Neural progenitor cell (in vitro differentiated cells): ENCODE measurements at places on chromosomes 12 and 14. TPM values are rescaled to one million over a fixed set of nuclear protein-coding genes. Genes with fewer than 3 reads are reported as not detected.

GRCh38 chr14:31207287-31207754 lies 272 bp downstream of the HECTD1 start:
- H3K27ac ChIP-seq = peak overlapping the region; percentile 98
- H3K36me3 ChIP-seq = peaks cover 15% of the 10 kb centered on the region
- peaks cover 27% of the 10 kb centered on the region for H3K4me1 ChIP-seq
- DNase-seq = no peak
- peak overlapping the region; percentile 78 for H3K4me3 ChIP-seq

- H3K4me3 ChIP-seq = no peak overlapping the region
- H3K27ac ChIP-seq = no peak overlapping the region
- no peak for DNase-seq
- H3K36me3 ChIP-seq = no peaks in the 10 kb centered on the region
Observed at GRCh38 chr14:61474015-61474414, 152.6 kb downstream of the PRKCH start.

DNA sequence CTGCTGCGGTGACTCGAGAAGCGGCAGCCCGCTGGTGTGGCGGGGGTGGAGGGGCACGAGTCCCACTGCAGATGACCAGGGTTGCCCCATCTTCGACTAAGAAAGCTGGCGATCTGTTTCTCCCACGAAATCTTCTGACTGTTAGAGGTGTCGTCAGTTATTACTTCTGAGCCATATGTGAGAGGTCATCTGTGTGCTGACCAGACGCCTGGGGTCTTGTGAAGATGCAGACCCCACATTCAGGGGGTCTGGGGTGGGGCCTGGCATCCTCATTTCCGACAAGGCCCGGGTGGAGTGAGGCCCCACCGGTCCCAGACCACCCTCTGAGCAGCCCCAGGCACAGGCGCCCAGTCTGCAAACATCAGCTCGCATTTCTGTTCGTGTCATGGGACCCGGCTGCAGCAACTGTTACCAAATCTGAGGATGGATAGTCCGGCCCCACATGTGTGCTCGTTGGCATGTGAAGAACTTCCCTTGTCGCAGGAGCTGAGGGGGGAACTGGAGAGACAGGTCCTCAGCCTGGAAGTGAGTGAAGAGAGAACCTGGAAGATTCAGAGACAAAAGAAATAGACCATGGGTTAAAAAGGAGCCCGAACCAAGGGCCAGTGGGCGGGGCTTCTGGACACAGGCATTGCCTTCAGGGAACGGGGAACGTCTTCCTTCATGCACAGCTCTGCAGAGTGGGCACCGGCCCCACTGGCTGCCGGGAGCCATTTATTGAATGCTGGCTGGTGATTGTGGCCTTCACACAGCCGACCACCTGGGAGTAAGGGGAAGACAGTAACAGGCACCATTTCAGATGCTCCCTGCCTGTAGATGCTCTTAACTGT lies 135.2 kb downstream of the ADGRD1 start:
- no peaks in the 10 kb centered on the region for H3K4me1 ChIP-seq
- H3K27me3 ChIP-seq = no peaks in the 10 kb centered on the region
- H3K36me3 ChIP-seq = no peaks in the 10 kb centered on the region
- no peak overlapping the region for H3K4me3 ChIP-seq
- DNase-seq = no peak
- no peak overlapping the region for H3K27ac ChIP-seq

KRT80 gene
- 0.12 TPM in 1 of 2 replicates, not detected in the other for total RNA-seq

KLRB1 gene
- not detected in 2 replicates for total RNA-seq

GRCh38 chr14:100784523-100785337 lies 41.2 kb upstream of the MEG3 start:
- peak overlapping the region; percentile 85 for H3K27ac ChIP-seq
- H3K4me3 ChIP-seq = no peak overlapping the region
- H3K4me1 ChIP-seq = peaks cover 40% of the 10 kb centered on the region
- DNase-seq = no peak

DNA sequence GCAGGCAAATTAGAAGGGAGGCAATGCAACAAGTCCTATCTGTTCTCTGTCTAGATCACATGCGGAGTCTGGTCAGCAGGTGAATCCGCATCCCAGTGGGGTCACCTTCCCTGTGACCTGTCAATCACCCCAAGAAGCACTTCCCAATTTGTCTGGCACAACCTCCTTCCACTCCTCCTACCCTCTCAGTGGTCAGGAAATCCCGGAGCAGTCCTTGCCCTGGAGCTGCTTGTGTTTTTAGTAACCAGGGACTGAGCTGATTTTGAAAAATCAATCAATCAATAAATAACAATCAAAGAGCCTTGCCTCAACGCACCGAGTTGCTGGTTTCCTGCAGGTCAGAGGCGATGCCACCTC lies 572 bp upstream of the ACSS3 start:
- H3K27ac ChIP-seq = no peak overlapping the region
- no peaks in the 10 kb centered on the region for H3K36me3 ChIP-seq
- H3K27me3 ChIP-seq = no peaks in the 10 kb centered on the region
- H3K4me1 ChIP-seq = peaks cover 28% of the 10 kb centered on the region
- peak; percentile 80 for DNase-seq
- peak overlapping the region; percentile 92 for H3K4me3 ChIP-seq

GRCh38 chr12:24902511-24903328 lies 46.2 kb downstream of the BCAT1 start:
- peak overlapping the region; percentile 62 for H3K4me3 ChIP-seq
- H3K4me1 ChIP-seq = peaks cover 36% of the 10 kb centered on the region
- DNase-seq = peak; percentile 78
- H3K27ac ChIP-seq = no peak overlapping the region
- peaks cover 4% of the 10 kb centered on the region for H3K36me3 ChIP-seq

- H3K4me1 ChIP-seq = peaks cover 7% of the 10 kb centered on the region
- H3K4me3 ChIP-seq = no peak overlapping the region
- no peak for DNase-seq
- no peak overlapping the region for H3K27ac ChIP-seq
- H3K36me3 ChIP-seq = no peaks in the 10 kb centered on the region
Observed at GRCh38 chr12:3593906-3594483, 103.0 kb downstream of the PRMT8 start.

- H3K4me3 ChIP-seq = no peak overlapping the region
- H3K36me3 ChIP-seq = no peaks in the 10 kb centered on the region
- no peaks in the 10 kb centered on the region for H3K4me1 ChIP-seq
- peak; percentile 64 for DNase-seq
- H3K27me3 ChIP-seq = no peaks in the 10 kb centered on the region
Observed at GRCh38 chr12:83389237-83389996, 702.7 kb downstream of the TMTC2 start.

SLIRP gene
- 372 and 519 TPM in 2 replicates for total RNA-seq

DNA sequence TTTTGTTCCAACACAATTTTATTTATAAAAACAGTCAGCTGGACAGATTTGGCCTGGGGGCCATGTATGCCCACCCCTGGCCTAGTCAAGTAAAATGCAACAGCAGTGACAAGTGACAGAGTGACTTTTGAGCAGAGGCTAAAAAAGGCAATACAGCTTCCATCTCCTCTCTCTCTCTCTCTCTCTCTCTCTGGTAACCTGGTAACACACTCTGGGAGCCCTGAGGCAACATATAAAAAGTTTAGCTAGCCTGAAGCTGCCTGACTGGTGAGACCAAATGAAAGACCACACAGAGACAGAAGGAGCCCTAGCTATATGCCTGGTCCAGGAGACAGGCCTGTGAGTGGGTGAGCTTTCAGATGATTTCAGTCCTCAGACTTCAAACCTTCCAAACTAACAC lies 105.4 kb downstream of the DENND5B start:
- no peak overlapping the region for H3K27ac ChIP-seq
- no peaks in the 10 kb centered on the region for H3K27me3 ChIP-seq
- peaks cover 8% of the 10 kb centered on the region for H3K4me1 ChIP-seq
- no peak overlapping the region for H3K4me3 ChIP-seq

- no peak overlapping the region for H3K27ac ChIP-seq
- H3K27me3 ChIP-seq = no peaks in the 10 kb centered on the region
- H3K4me1 ChIP-seq = peaks cover 29% of the 10 kb centered on the region
- H3K4me3 ChIP-seq = no peak overlapping the region
Observed at GRCh38 chr12:52976574-52977071, 27.7 kb downstream of the KRT18 start.

FAM234B gene
- 20.8 and 23.1 TPM in 2 replicates for total RNA-seq

- H3K27ac ChIP-seq = peak overlapping the region; percentile 85
- H3K27me3 ChIP-seq = no peaks in the 10 kb centered on the region
- H3K4me3 ChIP-seq = peak overlapping the region; percentile 86
- DNase-seq = peak; percentile 38
Observed at GRCh38 chr12:58916921-58917511, 3.3 kb downstream of the LRIG3 start.

GSC gene
- total RNA-seq = 1.1 and 2.8 TPM in 2 replicates

- H3K27ac ChIP-seq = peak within 1 kb of the TSS; percentile 48
- H3K4me3 ChIP-seq = peak within 1 kb of the TSS; percentile 93
- no peaks in the 10 kb centered on the region for H3K27me3 ChIP-seq
- DNase-seq = peak; percentile 98
Observed at GRCh38 chr14:21476925-21477681, at the start of the genes RAB2B and TOX4. Gene RAB2B, minus strand, starts transcription at chr14:21476959. Its CDS starts 87 bp downstream, at chr14:21476872. Gene TOX4, plus strand, starts transcription at chr14:21477195. Its CDS starts 84 bp downstream, at chr14:21477279.

GRCh38 chr12:507391-507796 lies 47.7 kb downstream of the B4GALNT3 start:
- no peaks in the 10 kb centered on the region for H3K36me3 ChIP-seq
- H3K27me3 ChIP-seq = no peaks in the 10 kb centered on the region
- peaks cover 41% of the 10 kb centered on the region for H3K4me1 ChIP-seq

GRCh38 chr12:74619084-74619483 lies 81.4 kb downstream of the ATXN7L3B start:
- no peaks in the 10 kb centered on the region for H3K27me3 ChIP-seq
- no peaks in the 10 kb centered on the region for H3K36me3 ChIP-seq
- H3K4me1 ChIP-seq = no peaks in the 10 kb centered on the region

MANSC1 gene
- 6.2 and 6.5 TPM in 2 replicates for total RNA-seq

DNA sequence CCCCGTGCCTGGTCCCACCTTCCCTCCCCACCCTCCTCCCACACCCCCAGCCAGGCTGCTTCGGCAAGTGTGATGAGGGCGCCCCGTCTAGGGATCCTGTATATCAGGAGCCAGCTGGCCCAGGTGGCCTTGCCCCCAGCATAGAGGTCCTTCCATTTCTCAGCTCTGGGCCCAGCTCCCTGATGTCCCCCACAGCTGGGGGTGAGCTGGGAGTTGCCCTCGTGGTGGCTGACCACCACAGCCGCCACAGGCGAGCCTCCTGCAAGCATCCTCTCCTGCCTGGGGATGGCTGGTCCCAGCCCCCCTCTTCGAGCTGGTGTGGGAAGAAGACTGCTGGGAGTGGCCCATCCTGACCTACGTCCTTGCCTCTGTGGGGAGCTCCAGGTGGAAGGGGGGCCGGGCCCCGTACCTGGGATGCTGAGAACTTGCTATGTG lies 7.4 kb downstream of the ASPG start:
- peaks cover 3% of the 10 kb centered on the region for H3K4me1 ChIP-seq
- no peak for DNase-seq

DNA sequence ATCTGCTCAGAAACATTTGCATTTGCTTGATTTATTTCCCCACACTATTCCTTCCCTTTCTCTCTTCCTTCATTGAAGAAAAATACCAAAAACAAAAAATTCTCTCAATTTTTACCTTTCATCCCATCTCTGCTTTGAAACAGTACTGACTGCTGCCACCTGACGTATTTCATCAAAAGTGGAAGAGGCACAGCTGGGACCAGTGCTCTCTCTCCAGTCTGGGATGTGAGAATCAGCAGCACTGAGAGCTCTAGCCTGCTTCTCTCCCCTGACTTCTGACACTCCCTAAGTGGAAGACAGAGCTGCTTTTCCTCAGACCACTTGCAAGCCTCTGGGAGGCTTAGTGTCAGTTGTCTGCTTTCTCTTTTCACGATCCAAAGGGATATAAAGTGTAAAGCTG lies 36.9 kb downstream of the TTLL5 start:
- H3K4me3 ChIP-seq = no peak overlapping the region
- peaks cover 13% of the 10 kb centered on the region for H3K4me1 ChIP-seq
- no peaks in the 10 kb centered on the region for H3K36me3 ChIP-seq
- no peaks in the 10 kb centered on the region for H3K27me3 ChIP-seq

GRCh38 chr12:76069339-76069738 lies 15.1 kb downstream of the NAP1L1 start:
- no peak for DNase-seq
- no peak overlapping the region for H3K4me3 ChIP-seq
- no peaks in the 10 kb centered on the region for H3K27me3 ChIP-seq
- H3K4me1 ChIP-seq = no peaks in the 10 kb centered on the region
- H3K36me3 ChIP-seq = peaks cover 53% of the 10 kb centered on the region

DNA sequence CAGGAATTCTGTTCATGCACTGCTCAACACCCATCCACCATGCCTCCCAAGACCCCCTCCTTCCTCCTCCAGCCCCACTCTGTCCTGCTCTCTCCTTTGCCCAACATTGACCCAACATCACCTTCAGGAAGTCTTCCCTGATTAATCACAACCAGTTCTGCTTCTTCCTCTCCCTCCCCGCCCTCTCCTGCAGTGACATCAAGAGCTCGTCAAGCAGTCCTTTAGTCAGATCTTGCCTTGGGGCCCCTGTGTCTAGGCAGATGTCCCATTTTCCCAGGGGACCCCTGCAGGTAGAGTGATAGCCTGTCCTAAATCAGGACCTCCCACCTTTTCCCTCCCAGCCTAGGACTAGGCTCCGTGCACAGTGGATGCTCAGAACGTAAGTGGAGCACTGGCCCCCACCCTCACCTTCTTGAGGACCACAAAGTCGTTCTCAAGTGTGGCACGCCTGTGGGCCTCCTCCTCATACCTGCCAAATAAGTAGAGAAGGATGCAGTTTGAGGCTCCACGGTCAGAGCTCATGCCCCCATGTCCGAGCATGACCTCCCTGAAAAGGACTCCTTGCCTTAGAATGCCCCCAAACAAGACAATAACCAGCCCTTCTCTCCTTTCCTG lies 2.3 kb downstream of the KRT78 start:
- no peak overlapping the region for H3K4me3 ChIP-seq
- no peaks in the 10 kb centered on the region for H3K4me1 ChIP-seq
- H3K36me3 ChIP-seq = no peaks in the 10 kb centered on the region
- H3K27ac ChIP-seq = no peak overlapping the region
- H3K27me3 ChIP-seq = no peaks in the 10 kb centered on the region

GRCh38 chr14:105852378-105853088 lies 326.1 kb downstream of the TMEM121 start:
- no peak overlapping the region for H3K4me3 ChIP-seq
- H3K36me3 ChIP-seq = no peaks in the 10 kb centered on the region
- H3K4me1 ChIP-seq = no peaks in the 10 kb centered on the region
- no peak for DNase-seq
- H3K27ac ChIP-seq = no peak overlapping the region

DTX1 gene
- total RNA-seq = 0.49 and 5.2 TPM in 2 replicates

GRCh38 chr12:89775063-89775985 lies 66.7 kb upstream of the ATP2B1 start:
- H3K4me1 ChIP-seq = no peaks in the 10 kb centered on the region
- H3K4me3 ChIP-seq = no peak overlapping the region
- DNase-seq = no peak
- no peaks in the 10 kb centered on the region for H3K36me3 ChIP-seq
- no peak overlapping the region for H3K27ac ChIP-seq

- H3K27ac ChIP-seq = peak overlapping the region; percentile 76
- no peak for DNase-seq
- peaks cover 4% of the 10 kb centered on the region for H3K4me1 ChIP-seq
- H3K36me3 ChIP-seq = no peaks in the 10 kb centered on the region
Observed at GRCh38 chr12:4320497-4320852, 538 bp upstream of the TIGAR start.

DNA sequence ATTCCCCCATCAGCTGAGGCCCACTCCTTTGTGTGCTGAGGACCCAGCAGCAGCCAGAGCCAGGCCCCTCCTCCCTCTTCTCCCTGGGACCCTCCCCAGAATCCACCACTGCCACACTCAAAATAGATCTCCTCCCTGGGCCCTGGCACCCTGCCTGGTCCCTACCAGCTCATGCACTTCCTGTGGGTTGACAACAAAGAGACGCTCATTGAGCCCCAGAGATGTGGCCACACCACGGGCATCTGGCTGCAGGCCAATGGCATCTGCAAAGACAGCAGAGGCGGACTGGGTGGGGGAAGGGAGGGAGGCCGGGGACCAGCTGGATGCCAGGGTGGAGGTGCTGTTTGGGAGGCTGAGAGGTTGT lies 16.0 kb upstream of the ENDOU start:
- no peaks in the 10 kb centered on the region for H3K36me3 ChIP-seq
- H3K4me3 ChIP-seq = no peak overlapping the region
- H3K27ac ChIP-seq = no peak overlapping the region
- H3K4me1 ChIP-seq = peaks cover 22% of the 10 kb centered on the region
- no peaks in the 10 kb centered on the region for H3K27me3 ChIP-seq
